Gastroesophageal sphincter (tissue), 4 donors: ENCODE measurements at places on chromosomes 16 and 17.
A peak's percentile ranks its signal among the peaks of the same experiment; 100 is the strongest.

DNA sequence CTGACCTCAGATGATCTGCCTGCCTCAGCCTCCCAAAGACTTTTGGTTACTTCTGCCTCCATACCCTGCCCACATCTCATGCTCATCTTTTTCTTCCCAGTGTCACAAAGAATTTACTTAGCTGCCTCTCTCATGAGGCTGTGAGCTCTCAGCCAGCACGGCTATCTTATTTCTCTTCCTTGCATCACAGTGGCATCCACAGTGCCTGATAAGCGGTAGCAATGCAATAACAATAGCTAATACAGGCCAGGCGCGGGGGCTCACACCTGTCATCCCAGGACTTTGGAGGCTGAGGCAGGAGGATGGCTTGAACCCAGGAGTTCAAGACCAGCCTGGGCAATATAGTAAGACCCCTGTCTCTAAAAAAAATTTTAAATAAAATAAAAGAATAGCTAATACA, 15.5 kb upstream of the MARVELD3 start:
- ATAC-seq = no peak

GRCh38 chr17:2786176-2786881, 9.9 kb upstream of the RAP1GAP2 start:
- ATAC-seq = peak; percentile 65

- ATAC-seq = no peak
Measured at GRCh38 chr16:2008631-2009163, 924 bp downstream of the ZNF598 start.

DNA sequence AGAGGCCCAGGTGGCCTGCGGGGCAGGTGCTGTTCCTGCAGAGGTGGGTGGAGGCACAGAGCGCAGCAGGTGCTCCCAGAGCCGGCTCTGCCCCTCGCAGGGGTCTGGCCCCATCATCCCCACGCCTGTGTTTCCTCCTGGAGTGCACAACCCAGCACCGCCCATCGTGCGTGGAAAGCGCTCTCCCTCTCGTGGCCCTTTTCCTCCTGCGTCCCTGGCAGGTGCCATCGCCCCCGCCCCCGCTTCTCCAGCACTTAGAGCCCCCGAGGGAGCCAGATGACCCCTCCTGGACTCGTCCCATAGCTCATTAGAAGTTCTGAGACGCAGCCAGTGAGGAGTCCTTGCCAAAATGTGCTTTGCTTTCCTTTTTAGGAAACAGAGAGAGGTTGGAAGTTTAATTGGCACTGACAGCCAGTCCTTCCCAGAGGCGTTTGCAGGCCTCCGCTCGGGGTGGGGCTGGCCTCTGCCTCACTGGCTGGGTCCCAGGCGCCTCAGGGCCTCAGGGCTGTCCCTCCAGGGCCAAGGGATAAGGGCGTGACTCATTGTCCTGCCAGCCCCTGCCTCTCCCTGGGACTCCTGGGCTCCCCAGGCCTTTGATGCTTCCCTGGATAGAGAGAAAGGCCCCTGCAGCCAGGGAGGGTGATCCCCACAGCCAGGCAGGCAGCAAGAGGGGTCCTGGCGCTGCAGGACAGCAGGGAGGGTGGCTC, 32.2 kb upstream of the CHMP6 start:
- ATAC-seq = peak; percentile 94

DNA sequence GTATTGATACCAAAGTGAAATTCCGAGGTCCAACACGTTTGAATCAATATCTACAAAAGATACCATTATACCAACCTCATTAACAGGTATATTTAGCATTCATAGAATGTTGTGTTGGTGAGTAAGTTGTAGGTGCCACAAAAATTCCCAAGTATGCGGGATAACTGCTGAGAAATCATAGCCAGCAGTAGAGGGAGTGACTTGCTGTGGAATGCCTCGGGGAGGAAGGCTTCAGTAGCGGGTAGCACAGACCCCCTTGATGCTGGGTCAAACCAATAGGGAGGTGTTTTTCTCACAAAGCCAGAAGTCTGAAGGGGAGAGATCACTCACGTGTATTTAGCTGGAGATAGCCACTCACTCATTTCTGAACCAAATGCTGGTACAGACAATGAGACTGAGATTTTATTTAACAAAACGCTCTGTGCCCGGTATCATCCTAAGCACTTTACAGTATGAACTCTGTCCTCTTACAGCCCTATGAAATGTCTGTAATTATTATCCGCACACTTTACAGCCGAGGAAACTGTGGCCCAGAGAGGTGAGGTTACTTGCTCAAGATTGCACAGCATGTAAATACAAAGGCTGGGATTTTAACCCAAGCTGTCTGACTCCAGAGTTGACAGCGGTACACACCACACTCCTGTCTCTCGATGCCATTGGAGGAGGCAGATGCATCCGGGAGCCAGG, 23.1 kb downstream of the HSBP1 start:
- no peak for ATAC-seq

DNA sequence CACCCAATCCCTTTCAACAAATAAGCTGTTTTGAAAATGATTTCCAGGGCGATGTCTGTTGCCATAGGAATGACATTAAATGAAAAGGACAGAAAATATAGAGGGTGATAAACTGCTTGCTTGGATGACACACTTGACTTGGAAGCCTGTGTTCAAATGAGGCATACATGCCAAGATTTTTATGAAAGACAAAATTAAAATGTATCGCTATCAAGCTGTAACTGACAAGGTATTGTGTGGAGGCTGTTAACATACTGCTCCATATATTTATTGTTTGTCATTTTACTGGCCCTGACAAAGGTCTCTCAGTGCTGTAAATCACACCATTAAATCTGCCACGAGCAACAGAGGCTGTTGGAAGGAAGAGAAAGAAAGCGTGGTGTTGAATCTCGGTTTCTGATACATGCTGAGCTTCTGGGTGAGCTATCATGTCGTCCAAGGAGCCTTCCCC, 456.2 kb upstream of the SALL1 start:
- no peak for ATAC-seq
